ENCODE measurements at places on chromosomes 2 and 18.

DNA sequence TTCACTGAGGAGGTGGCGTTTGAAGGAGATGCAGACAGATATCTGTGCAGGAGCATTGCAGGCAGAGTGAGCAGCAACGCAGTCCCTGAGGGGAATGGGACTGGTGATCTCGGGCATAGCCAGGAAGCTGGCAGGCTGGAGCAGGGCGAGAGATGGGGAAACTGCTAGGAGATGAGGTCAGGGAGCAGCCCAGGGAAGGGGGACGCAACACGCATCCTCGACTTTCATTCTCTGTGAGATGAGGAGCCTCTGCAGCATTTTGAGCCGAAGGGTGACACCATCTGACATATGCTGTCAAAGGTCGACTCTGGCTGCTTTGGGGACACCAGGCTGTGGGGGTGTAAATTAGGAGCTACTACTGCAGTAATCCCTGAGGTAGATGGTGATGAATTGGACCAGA lies 4.3 kb upstream of the CHRNA1 start:
- DNase-seq, result no peak

GRCh38 chr2:38747007-38747424 lies 4.1 kb downstream of the SRSF7 start:
- DNase-seq, result no peak

DNA sequence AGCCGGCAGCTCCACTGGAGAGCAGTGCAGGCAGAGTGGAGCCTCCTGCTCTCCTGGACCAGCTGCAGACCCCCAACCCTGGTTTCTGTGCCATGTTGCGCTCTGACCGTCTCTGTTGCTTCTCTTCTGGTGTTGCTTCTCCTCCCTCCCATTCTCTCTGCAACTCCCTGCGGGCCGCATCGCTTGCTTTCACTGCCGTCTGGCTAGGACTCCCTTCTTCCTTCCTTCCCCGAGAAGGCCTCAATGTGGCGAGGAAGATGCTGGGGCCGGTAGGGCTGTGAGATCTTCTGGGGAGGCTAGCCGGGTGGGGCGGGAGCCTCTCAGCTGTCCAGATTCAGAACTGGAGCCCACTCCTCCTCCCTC lies 6.2 kb downstream of the DNAJB2 start:
- no peak for DNase-seq

- DNase-seq, result no peak
Observed at GRCh38 chr2:95323347-95324155, 26.4 kb downstream of the KCNIP3 start.

- DNase-seq, result no peak
Observed at GRCh38 chr2:119838179-119838578, 78.5 kb downstream of the PTPN4 start.

DNA sequence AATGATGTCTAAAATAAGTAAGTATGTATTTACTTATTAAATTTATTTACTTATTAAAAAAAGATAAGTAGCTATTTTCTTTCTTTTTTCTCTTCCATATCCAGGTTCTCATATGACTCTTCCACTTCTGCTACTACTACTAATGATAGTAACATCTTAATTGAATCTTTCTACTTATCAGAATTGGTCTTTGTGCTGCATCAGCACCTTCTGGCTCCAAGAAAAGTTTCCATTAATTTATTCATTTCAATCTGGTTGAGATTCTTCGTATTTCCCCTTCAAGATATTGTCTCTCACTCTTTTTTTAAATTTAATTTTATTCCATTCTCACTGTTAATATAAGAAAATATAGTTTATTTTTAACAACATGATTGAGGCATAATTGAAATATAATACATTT lies 1675.4 kb downstream of the DPP10 start:
- no peak for DNase-seq

DNA sequence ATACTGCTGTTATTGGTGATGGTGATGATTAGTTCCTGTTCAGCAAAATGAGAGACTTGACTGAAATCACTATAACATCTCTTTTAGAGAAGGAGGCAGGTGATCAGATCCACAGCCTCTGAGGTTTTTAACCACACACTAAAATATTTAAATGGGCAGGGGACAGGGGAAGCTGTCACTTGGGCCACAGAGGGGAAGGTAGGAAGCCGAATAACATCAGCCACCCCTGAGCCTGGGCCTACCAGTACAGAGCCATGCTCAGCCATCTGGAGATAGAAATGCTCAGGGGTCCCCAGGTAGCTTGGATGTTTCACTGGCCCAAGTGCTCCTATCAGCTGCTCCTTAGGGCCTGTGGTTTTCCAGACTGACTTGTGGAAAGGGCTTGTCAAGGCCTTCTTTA lies 122.3 kb downstream of the MRO start:
- no peak for DNase-seq

- no peak for DNase-seq
Observed at GRCh38 chr2:127280693-127281092, 13.3 kb downstream of the ERCC3 start.

GRCh38 chr18:75625966-75626365 lies 198.5 kb upstream of the SMIM21 start:
- DNase-seq, result peak; percentile 14

- no peak for DNase-seq
Observed at GRCh38 chr18:5894611-5895298, 567 bp downstream of the TMEM200C start.

- DNase-seq, result no peak
Observed at GRCh38 chr2:164705412-164706167, 84.3 kb upstream of the GRB14 start.

- no peak for DNase-seq
Observed at GRCh38 chr2:145108361-145108778, 588.5 kb upstream of the ZEB2 start.

- no peak for DNase-seq
Observed at GRCh38 chr2:63058144-63058920, 7.7 kb downstream of the OTX1 start.

GRCh38 chr2:25164561-25164960 lies 3.8 kb downstream of the POMC start:
- DNase-seq, result no peak

GRCh38 chr2:61694312-61695274 lies 156.4 kb upstream of the XPO1 start:
- DNase-seq, result peak; percentile 66

DNA sequence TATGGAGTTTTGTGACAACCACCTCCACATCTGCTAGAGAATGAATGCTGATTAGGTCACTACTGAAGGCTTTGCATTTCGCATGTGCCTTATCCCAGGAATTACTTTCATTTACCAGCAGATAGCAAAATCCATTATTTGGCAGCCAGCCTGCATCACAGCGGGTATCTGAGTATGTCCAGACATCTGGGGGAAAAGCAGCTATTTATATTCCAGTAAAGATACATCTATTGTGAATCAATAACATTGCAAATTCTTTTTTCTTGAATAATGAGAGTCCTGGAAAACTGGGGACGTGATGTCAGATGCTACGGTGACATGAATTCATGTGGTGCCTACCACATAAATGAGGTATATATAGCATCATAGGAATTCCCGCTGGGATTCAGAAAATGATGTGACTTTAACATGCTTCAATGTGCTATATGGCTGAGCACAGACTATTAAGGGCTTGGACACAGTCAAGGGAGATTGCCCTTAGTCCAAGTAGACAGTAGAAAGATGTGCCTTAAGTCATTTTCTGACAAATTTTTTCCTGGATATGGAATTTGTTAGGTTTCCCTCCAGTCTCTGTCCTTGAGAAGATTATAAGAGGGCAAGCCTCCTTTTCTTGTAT lies 84.2 kb upstream of the CD302 start:
- no peak for DNase-seq

DNA sequence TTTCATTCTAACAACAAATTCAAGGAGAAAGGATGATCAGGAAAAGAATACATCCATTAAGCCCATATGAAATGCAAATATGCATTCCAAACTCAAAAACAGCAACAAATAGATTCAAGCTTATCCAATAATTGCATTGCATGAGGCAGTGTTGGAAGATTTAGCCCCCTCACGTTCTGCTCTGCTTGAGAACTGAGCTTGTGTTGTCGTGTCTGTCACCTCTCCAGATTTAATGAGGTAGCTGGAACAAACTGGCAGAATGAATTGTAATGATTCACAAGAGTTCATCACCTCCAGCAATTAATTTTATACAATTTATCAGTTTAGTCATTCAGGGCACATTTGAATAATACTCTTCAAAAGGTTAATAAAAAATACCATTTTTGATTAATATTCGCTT lies 54.8 kb downstream of the AP1S3 start:
- DNase-seq, result no peak

DNA sequence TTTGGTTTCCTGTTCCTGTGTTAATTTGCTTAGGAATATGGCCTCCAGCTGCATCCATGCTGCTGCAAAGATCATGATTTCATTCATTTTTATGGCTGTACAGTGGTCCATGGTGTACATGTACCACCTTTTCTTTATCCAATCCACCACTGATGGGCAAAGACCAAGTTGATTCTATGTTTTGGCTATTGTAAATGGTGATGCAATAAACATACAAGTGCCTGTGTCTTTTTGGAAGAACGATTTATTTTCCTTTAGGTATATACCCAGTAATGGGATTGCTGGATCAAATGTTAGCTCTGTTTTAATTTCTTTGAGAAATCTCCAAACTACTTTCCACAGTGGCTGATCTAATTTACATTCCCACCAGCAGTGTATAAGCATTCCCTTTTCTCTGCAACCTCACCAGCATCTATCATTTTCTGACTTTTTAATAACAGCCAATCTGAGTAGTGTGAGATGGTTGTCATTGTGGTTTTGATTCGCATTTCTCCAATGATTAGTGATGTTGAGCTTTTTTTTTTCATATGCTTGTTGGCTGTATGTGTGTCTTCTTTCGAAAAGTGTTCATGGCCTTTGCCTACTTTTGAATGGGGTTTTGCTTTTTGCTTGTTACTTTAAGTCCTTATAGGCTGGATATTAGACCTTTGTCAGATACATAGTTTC lies 19.4 kb downstream of the EXOC6B start:
- peak; percentile 17 for DNase-seq

DNA sequence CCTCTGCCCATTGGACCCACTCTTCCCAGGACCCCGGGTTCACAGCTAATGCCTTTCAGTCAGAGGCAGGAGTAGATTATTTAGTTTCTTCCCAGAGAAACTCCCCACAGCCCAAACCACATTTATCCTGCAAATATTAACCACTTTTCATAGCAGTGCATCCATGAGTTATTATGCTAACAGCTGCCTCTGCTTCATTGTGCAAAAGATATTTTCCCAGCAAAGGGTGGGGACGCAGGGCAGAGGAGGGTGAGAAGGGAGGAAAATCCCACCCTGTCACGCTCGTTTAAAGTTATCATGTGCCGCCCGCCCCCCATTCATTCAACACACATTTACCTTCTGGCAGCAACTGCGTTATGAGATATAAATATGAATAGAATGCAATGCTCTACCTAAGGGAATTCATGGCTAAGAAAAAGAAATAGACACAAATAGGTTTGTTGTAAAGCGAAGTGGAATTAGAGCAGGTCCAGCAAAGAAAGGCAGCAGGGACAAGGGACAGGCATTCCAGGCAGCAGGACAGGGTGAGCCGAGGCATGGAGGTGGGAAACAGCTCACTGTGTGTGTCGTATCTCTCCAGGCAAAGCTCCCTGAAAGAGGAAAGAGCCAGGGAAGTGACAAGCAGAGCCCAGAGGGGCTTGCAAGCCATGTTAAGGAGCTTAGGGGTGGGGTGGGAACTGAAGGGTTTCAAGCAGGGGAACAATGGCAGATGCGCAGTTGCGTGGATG lies 46.3 kb upstream of the LTBP1 start:
- no peak for DNase-seq

DNA sequence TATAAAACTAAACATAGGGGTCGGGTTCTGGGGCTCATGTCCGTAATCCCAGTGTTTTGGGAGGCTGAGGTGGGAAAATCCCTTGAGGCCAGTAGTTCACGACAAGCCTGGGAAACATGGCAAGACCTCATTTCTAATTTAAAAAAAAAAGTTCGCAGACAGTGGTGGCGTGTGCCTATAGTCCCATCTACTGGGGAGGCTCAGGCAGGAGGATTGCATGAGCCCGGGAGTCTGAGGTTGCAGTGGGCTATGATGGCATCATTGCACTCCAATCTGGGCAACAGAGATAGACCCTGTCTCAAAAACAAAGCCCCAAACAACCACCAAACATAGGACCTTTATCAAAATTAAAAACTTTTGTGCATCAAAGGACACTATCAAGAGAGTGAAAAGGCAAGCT lies 9.8 kb upstream of the HAAO start:
- no peak for DNase-seq

DNA sequence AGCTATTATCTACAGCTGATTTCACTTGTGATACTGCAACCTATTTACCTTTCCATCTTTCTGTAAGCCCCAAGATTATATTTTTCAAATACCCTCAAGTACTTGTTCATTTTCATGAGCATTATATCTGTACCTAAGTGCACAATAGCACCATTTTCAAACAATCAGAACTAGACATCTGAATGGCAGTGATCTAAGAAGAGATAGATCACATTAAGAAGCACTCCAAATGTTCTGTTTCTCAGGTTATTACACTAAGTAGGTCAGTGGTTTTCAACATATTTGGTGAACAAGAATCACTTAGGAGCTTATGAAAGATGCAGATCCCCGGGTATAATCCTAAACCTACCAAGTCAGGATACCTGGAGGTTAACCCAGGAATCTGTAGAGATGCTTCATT lies 872.7 kb downstream of the DCDC2C start:
- no peak for DNase-seq

DNA sequence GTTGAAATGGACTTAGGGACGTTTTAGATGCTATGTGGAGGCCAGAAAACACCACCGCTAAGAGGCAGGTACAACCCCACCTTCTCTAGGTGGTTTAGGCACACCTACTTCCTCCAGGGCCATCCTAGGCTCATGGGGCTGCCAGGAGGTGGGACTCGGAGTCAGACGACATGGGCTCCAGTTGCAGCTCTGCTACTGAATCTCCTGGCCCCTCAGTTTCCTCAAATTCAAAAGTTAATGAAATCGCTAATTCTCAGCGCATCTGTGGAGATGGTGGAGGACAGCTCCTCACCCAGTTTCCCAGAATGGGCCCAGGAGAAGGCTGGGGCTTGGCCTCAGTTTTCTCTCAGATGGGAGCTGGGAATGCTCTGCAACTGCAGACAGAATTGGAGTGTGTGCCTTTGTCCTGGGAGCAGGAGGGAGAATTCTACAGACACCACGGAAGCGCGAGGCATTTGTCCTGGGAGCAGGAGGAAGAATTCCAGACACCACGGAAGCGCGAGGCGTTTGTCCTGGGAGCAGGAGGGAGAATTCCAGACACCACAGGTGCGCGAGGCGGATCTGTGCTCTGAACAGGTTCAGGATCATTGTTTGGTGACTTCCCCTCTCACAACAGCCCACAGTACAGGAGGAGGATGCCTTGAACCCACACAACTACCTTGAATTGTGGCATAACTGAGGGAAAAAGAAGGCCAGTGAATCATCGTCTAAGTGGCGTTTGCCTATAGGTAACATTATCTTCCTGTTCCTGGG lies 103.7 kb upstream of the PXDN start:
- DNase-seq, result no peak

- no peak for DNase-seq
Observed at GRCh38 chr2:20917719-20918572, 95.0 kb upstream of the LDAH start.

Data from GM04504 (cell line).